AML-193 (cell line): ENCODE measurements at places on chromosomes 2 and 18.
A peak's percentile ranks its signal among the peaks of the same experiment; 100 is the strongest.

GRCh38 chr2:64604155-64604554 lies 49.6 kb downstream of the SERTAD2 start:
- no peak for DNase-seq

GRCh38 chr2:142602418-142602989 lies 275.0 kb upstream of the KYNU start:
- no peak for DNase-seq

DNA sequence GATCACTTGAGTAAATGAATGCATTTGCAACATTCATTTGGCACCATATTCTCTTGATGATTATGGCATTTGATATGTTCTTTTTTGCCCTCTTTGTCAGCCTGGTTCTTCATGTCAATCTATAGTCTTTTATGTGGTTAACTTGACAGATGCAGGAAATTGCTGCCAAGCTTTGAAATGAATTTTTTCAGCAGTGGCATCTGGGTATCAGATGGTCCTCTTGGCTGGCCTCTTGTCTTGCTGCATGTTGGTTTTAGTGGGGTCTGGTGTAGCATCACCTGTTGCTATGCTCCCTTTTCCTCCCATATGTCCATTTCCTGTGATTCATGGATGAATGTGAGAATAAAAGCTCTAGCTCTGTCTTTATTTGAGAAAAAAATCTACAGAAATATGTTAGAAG lies 119.9 kb downstream of the DPP4 start:
- DNase-seq: no peak

DNA sequence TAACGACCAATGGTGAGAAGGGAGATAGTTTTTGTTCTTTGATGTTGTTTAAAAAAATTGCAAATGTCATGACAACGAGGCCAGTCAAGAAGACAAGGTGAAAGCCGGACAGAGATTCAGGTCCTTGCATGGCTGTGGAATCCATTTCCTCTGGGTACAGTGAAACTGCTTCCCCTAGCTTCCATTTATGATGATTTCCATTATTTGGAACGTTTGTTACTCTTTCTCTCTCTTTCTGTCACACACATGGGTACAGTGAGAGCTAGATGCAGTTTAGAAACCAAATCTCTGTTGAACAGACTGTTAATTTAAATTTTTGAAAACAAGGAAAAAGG lies 57.4 kb upstream of the MSH2 start:
- no peak for DNase-seq

- DNase-seq: no peak
Measured at GRCh38 chr2:120419073-120419472, 73.1 kb downstream of the INHBB start.

GRCh38 chr2:109475531-109476210 lies 138.1 kb downstream of the SEPTIN10 start:
- no peak for DNase-seq

DNA sequence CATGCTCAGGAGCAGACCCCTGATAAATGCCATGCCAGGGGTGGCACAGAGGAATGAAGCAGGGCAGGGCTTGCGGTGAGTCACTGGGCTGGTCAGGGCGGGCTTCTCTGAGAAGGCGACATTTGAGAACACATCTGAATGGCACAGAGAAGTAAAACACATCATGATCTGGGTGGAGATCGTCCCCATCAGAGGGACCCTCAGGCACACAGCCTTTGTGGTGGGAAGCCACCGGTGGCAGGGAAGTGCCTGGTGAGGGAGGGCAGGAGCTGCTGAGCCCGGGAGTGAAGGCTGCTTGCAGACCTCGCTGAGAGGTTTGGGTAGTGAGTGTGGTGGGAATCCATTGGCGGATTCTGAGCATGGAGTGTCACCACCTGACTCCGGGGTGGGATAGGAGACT lies 44.5 kb downstream of the DCDC2C start:
- DNase-seq: no peak

- no peak for DNase-seq
Measured at GRCh38 chr2:204538182-204539018, 6.9 kb upstream of the PARD3B start.

DNA sequence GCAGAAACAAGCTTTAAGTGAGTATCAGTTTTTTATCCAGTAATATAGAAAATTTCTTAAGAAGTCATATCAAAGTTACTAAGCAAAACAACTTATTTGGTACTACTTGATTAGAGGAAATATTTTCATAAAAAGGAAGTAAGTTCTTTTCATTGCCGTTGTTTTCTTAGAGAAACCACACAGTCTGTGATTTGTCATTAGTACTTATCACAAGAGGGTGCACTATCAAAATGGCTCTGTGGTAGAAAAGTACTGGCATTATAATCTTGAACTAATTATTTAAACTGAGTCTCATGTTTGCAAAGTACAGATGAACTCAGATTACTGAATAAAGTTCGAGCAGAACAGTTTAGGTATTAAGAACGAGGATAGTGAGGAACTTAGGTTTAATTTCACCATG lies 93.4 kb downstream of the IKZF2 start:
- no peak for DNase-seq

- no peak for DNase-seq
Measured at GRCh38 chr2:75289771-75290170, 90.5 kb upstream of the TACR1 start.

DNA sequence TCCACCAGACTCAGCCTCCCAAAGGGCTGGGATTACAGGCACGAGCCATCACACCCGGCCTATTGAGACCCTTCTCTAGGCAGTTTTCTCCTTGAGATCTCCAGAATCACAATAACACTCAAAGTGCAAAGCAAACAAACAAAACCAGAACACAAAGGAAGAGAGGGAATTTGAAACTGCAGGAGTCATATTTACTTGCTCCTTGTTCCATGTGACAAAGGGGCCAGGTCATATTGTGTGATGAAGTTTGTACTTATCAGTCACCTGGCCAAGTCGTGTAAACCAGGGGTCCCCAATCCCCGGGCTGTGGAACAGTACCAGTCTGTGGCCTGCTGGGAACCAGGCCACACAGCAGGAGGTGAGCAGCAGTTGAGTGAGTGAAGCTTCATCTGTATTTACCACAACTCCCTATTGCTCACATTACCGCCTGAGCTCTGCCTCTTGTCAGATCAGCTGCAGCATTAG lies 26.5 kb downstream of the SCYGR8 start:
- DNase-seq: no peak

GRCh38 chr2:235712176-235712575 lies 218.3 kb downstream of the AGAP1 start:
- no peak for DNase-seq

- no peak for DNase-seq
Measured at GRCh38 chr2:238064376-238064775, 3.6 kb downstream of the SCLY start.

DNA sequence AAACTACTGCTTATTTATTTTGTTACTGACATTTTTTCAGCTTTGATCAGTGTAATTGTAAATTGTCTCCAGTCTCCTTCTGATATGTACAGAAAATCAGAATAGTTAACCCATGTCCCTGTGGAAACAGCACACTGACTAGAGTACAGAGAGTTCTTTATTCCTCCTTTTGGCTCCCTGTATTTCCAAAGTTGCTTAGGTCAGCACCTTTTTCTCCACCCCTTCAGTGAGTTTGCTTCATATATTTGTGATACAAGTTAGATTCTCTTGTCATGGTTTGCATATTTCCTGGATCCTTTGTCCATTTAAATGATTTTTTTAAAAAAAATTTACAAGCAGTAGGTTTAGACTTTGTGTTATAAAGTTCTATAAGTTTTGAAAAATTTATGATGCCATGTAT lies 2051.1 kb upstream of the LRRTM1 start:
- no peak for DNase-seq

DNA sequence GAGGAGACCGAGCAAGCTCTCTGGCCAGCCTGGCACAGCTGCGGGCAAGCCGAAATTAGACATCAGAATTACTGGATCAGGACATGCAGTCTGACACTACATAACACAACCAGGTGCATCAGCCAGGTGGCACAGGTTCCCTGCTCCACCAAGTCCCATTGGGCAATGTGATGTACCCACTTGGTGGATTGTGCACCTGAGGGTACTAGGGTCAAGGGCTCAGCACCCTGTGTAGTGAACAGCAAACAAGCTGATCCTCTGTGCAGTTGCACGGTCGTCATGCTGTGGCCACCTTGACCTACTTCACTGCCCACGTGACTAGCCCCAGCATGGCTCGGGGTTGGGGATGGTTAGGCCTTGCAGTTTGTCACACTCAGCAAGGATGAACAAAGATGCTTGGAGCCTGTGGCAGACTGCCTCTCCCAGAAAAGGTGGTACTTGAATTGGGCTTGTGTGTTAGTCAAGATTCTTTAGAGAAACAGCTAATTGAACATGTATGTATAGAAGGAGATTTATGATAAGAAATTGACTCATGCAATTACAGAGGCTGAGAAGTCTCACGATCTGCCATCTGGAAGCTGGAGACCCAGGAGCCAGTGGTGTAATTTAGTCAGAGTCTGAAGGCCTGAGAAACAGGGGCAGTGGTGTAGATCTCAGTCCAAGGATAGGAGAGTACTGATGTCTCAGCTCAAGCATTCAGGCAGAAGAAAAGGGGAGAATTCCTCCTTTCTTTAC lies 71.4 kb upstream of the TMEM87B start:
- DNase-seq: no peak

- DNase-seq: no peak
Measured at GRCh38 chr18:75456199-75456631, 28.7 kb upstream of the SMIM21 start.

GRCh38 chr2:20035955-20036666 lies 15.3 kb downstream of the LAPTM4A start:
- peak; percentile 9 for DNase-seq

- no peak for DNase-seq
Measured at GRCh38 chr18:13290856-13291271, 72.3 kb downstream of the LDLRAD4 start.

DNA sequence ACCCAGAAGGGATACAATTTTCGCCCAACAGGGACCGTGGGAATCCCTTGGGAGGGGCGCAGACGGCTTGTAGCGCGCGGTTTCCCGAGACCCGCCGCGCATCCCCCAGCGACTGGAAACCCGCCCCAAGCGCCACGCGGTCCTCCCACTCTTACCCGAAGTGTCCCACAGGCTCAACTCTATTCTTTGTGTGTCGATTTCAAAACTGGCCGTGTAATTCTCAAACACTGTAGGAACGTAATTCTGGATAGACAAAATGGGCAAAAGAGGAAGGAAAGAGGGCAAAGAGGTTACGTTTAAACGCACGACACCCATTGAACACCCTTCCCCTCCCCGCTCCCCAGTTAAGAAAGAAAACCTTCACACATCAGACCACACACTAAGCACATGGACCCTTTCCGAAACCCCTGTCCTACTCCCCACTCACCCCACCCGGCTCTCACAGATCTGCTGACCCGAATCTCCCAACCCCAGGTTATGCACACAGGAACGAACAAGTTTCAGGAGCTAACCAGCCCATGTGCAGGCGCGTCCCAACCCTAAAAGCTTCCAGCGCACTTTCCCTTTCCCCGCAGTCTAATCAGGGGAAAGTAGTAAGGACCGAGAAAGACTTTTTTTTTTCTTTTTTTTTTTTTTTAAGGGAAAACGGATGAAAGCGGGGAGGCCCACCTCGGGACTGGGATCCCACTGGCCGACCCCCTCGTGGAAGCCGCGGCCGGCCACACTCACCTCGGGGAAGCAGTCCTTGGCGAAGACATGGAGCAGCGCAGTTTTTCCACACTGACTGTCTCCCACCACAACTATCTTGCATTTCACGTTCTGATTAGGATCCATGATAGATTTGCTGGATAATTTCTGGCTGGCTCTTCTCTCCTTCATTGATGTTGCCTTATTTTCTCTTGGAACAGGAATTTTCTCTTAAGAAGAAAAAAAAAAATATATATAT lies 655 bp downstream of the RND3 start:
- no peak for DNase-seq

- no peak for DNase-seq
Measured at GRCh38 chr18:75122334-75122958, 86.5 kb downstream of the PTGR3 start.

- no peak for DNase-seq
Measured at GRCh38 chr2:106537047-106537446, 49.9 kb downstream of the CD8B2 start.

DNA sequence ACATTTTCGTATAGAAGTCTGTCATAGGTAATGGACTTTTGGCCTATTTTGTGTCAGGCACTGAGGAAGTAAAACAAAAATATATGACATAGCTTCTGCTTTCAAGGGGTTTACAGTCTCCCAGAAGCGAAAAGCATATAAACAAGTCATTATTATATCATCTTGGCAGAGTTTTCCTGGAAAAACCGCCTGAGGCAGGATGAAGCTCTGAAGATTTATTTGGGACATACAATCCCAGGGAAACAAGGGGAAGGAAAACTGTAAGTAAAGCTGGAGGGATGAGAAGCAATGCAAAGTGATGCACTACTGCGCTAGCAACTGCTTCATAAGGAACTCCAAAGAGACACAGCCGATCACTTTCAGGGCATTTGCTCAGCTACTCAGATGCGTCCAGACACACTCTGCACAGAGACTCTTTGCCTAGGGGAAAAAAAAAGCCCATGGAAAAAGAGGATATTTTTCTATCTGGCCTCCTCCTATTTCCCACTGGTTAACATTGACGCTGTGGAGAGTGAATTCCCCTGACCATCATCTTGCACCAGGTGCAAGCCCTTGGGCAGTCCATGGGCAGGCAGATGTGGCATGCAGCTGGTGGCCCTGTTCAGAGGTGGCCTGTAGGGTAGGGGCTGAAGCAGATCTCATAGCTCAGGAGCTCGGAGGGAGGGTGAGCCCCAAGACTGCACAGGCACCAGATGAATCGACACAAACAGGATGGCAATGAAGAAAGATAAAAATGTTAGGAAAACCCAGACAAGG lies 158.1 kb downstream of the METTL4 start:
- DNase-seq: no peak

- no peak for DNase-seq
Measured at GRCh38 chr2:222738809-222739208, 67.4 kb downstream of the MOGAT1 start.

- DNase-seq: no peak
Measured at GRCh38 chr2:229669841-229670240, 44.5 kb downstream of the DNER start.

DNA sequence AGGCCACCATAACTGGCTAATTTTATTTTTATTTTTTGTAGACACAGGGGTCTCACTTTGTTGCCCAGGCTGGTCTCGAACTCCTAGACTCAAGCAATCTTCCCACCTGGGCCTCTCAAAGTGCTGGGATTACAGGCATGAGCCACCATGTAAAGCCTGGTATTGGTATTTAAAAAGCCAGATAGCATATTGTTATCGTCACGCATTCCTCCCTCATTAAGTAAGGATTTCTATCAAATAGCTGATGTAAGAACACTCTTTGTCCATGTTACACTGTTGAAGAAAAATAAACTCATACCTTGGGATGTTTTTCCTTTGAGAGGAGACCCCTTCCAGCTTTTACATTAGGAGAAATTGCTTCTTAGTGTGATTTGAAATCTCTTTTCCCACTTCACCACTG lies 39.2 kb upstream of the DARS1 start:
- no peak for DNase-seq

- DNase-seq: no peak
Measured at GRCh38 chr18:60163622-60164021, 209.0 kb downstream of the MC4R start.

GRCh38 chr18:63883617-63884016 lies 3.9 kb upstream of the SERPINB2 start:
- DNase-seq: peak; percentile 11

- DNase-seq: no peak
Measured at GRCh38 chr2:109173311-109174171, 44.5 kb downstream of the SH3RF3 start.
